ENCODE measurements at places on chromosomes 5 and 9. TPM values are rescaled to one million over a fixed set of nuclear protein-coding genes. Genes with fewer than 3 reads are reported as not detected.

The NR2F1 gene
- total RNA-seq: 175 TPM

The IL13 gene
- not detected for total RNA-seq

- no peak for DNase-seq
Measured at GRCh38 chr5:54570916-54571315, 53.4 kb downstream of the SNX18 start.

DNA sequence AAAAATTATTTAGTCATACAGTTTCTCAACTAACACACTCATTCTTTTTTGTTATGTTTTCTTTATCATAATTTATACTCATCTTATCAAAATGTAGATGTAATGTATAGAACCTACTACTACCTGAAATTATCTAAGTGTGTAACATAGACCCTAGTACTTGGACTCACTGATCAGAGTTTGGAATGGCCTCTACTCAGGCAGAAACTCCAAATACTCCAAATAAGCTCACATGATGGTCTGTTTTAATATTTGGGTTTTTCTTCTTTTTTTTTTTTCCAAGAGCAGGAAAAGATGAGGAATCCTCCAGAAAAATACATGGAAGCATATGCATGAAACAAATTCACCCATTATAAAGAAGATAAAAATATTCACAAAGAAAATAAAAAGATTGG lies 126.3 kb downstream of the PDE4D start:
- no peak for DNase-seq

DNA sequence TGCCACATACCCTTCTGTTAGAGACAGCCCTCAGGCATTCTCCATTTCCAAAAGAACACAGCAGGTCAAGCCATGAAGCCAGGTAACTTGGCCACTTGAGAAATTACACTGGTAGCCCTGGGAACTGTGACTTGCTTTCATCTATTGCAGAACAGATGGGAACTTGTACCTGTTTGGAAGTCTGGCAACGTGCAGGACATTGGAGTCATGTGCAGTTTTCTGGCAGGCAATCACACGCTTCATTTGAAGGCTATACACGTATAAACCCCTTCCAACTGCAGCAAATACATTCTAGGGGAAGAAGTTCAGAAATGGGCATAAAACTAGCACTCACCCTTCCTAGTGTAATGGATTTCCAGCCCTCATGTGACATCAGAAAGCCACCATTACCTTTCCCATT lies 54.0 kb downstream of the WDR41 start:
- DNase-seq: peak; percentile 91

DNA sequence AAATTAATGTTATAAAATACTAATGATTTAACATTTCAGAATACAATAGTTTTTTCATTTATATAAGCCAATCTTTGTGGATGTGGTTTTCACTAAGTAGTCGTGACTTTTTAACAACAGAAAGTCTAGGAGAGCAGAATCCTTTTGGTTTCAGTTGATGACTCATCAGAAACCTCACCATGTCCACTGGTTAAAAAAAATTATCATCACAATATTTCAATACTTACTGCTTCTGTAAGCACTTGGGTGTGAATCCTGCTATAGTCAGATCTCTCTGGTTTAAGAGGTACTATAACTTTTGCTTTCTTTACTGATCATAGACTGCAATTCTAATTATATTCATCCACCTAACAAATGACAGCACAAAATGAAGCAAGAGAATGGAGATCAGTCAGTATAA lies 77.2 kb downstream of the MRPS30 start:
- DNase-seq: no peak

- DNase-seq: no peak
Measured at GRCh38 chr9:137316012-137316981, 14.2 kb upstream of the NRARP start.

DNA sequence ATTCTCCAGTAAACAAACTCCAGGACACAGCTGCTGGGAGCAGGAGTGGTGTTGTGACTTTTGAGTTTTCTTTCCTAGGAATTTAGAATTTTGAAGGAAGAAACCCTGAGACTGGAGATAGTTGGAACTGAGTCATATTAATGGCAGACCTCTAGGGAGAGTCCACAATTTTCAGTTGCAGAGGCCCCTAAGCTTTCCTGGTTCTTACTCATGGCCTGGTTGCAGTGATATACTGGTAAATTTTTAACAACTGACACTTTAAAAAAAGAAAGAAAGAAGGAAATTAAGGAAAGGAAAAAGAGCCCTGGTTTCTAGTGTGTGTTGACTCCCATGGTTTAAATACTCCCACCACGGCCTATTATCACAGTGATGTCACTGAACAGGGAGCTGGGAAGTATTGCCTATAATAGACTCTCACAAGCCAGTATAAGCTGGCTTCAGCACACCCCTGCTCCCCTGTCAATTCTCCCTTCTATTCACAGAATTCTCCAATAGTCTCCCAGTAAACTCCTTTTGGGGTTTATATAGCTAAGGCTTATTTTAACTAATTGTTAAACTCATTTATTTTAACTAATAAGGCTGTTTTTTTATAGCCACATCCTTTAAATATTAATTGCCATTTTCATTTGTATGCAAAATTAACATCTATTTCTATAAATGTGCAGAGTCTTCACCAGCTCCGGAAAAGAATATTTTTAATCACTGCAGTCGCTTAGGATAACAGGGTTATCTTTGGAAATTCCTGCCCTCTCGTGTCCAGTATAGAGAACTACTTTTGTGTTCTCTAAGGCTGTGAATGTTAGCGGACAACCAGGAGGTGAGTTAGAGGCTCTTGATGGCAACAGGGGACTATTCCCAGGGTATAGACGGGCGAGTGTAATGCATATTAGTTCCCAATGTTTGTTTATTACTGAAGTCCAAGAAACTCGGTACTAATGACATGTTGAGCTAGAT lies 59.7 kb downstream of the GGTA1 start:
- no peak for DNase-seq

DNA sequence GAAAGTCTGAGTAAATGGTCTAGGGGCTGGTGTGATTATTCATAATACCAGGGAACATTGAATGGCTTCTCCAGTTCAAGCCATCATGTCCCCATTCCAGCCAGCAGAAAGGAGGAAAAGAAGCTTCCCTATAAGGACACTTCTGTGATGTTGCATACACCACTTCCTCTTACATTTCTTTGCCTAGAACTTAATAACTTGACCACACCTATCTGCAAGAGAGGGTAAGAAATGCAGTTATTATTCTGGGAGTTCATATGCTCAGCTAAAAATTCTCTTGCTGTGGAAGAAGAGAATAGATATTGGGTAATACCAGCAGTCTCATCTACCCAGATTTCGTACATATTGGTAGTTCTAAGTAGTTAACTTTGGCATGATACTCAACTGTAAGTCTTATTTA lies 166.1 kb downstream of the SLC28A3 start:
- no peak for DNase-seq

Measured in G401 (cell line).